Activated CD8-positive, alpha-beta memory T cell treated with anti-CD3 and anti-CD28 coated beads for 4 hours (primary cell): ENCODE measurements at places on chromosomes 13 and 19.

- no peak for DNase-seq
Measured at GRCh38 chr19:28667348-28667977, 545.5 kb downstream of the UQCRFS1 start.

DNA sequence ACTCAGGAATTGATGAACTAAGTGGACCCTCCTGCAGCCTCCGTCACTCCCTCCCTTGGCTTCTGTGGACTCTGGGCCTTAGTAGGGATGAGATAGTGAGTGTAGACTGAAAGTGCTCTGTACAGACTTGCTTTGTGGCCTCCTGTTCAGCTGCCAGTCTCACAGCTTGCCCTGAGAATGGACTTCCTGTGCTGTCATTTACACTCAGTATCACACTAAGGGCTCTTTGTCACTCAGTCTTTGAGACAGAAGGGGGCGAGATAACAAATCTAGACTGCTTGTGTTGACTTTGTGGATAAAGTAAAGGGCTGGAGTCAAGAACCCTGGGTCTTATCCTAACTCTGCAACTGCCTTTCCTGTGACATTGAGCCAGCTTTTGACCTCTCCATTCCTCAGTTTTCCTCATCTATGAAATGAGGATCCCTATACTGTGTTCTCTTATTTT, 21.0 kb upstream of the SPRY2 start:
- DNase-seq, result no peak

DNA sequence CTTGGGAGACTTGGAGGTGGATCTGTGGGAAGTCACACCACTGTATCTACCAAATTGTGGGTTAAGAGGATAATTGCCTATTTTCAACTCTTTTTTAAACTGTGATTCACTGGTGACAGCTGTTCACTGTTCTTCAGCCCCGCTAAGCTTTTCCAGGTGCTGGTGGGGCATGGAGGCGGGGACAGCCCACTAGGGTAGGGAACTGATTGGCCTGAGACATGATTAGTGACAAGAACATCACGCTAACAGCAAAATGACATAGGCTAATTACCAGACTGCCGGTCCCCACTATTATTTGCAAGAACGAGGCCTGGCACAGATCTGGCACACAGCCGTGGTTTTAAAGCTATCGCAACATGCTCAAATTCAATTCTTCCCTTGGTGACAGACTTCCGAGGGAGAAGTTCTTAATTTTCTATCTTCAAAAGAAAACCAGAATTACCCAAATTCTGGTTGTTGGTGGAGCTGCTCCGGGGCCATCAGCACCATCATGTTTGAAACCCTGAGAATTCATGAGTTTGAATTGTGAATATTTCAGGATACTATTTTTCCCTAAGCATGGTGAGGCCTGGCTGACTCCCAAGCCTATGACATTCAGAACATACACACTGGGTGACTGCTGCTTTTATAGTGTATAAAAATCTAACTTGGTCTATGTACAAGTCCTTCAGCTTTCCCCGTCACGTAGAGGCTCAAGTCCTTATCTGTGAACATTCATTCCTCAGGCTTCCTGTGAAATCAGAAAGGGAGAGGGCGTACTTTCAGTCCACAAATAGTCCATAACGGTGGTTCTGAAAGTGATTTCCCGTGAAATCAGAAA, 17.9 kb downstream of the DOCK9 start:
- no peak for DNase-seq

DNA sequence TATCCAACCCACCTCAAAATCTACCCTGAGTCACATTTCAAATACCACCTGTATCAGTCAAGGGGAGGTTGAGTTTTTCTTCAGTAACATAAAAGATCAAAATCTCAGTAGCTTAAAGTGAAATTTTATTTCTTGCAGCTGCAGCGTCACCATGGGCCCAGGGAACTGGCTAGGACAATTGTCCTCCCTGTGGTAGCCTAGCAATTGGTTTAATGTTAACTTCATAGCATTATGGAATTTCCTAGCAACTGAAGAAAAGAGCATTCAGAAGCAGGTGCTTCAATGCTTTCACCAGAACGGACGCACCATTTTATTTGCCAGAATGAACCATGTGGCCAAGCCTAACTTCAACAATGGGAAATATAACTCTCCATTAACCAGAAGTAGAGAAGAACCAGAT, 359.3 kb upstream of the TSHZ3 start:
- DNase-seq, result no peak

DNA sequence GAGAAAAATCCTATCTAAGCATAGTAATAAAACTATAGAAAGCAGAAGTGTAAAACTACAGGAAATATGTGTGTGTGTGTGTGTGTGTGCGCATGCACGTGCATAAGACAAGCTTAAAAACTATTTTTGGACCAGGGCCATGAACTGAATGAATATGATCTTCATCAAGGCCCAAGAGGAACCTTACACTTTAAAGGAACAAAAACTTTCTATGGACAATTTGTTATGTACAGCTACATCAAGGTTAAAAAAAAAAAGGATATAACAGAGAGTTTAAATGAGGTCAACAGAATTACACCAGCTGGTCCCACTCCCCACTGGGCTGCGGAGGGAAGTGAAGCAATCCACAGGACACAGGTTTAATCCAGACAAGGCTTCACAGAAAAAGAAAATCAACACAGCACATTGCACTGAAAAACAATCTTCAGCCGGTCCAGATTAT, 151.1 kb downstream of the LHFPL6 start:
- DNase-seq, result no peak
